ENCODE measurements at places on chromosomes 7 and 10.

DNA sequence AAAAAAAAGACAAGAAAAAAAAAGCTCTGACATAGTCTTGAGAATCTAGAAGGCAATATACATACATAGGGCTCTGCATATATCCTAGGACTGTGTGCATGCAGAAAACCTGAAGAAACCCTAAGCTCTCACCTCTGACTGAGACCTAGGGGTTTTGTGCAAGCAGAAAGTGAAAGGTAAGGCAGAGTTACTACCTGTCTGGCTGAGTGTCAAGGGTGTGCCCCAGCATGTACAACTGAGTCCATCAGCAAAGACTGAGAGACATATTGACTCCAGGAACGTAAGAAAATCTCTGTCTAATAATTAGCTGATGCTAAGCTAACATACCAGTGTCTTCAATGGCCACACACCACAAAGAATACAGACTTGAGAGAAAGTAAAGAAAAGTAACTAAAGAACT, 16.3 kb upstream of the HNRNPH3 start:
- DNase-seq: no peak

- DNase-seq: peak; percentile 67
Measured at GRCh38 chr7:6252748-6253147, 19.7 kb downstream of the CYTH3 start.

- DNase-seq: no peak
Measured at GRCh38 chr7:99615989-99616358, 772 bp upstream of the ZSCAN25 start.

DNA sequence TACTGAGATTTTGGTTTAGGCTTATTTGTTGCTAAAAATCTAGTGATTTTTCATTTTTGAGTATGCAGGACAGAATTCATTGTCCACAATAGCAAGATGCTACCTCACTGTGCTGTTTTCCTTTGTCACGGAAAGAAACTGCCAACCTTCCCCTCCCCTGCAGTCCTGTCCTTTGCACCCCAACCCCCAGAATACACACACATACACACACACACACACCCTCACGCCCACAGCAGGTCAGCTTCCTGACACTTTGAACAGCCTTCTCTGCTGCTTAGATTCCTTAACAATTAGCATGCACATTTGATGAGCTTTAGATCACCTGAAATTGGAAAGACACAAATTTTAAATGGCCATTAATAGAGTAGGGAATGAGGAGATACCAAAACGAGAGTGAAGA, 32.1 kb downstream of the ARMC3 start:
- no peak for DNase-seq

GRCh38 chr7:20302891-20303290, 27.8 kb upstream of the ITGB8 start:
- DNase-seq: no peak

- DNase-seq: peak; percentile 56
Measured at GRCh38 chr10:78255214-78255613, 221.6 kb downstream of the RPS24 start.

- DNase-seq: no peak
Measured at GRCh38 chr10:93198401-93199131, 124.9 kb downstream of the CYP26A1 start.

DNA sequence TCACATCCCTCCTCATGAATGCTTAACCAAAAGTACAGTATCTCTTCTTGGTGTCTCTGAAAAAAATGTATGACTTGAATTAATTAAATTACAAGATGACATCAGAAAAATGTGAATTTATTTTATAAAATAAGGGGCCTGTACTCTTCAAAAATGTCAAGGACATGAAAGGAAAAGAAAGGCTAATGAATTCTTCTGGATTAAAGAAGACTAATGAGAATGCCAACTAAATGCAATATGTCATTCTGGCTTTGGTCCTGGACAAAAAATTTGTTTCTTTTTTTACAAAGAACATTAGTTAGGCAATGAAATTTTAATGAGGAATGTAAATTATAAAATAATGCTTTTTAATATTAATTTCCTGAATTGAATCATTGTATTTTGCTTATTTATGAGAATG, 1125.7 kb downstream of the DNAJB9 start:
- no peak for DNase-seq

DNA sequence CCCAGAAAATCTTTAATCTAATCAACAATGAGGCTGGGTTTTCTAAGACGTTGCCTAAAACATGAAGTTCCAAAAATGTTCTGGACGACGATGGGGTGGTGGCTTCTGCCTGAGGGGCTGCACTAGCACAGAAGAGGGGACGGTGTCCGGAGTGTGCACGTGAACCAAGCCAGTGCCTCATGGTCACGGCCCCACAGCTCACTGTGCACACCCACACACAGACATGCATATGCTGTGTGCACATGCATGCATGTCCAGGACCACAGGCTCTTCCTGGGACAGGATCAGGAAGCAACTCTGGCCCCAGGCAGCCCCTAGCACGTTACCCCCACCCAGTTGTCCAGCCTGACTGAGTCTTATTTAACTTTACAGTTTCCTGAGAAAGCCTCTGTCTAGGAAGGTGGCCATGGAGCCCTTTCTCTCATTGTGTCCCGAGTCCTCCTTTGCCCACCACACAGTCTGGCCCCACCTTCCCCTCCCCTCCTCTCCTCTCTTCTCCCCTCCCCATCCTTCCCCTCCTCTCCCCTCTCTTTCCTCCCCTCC, 100.8 kb downstream of the DNAJB6 start:
- DNase-seq: no peak

DNA sequence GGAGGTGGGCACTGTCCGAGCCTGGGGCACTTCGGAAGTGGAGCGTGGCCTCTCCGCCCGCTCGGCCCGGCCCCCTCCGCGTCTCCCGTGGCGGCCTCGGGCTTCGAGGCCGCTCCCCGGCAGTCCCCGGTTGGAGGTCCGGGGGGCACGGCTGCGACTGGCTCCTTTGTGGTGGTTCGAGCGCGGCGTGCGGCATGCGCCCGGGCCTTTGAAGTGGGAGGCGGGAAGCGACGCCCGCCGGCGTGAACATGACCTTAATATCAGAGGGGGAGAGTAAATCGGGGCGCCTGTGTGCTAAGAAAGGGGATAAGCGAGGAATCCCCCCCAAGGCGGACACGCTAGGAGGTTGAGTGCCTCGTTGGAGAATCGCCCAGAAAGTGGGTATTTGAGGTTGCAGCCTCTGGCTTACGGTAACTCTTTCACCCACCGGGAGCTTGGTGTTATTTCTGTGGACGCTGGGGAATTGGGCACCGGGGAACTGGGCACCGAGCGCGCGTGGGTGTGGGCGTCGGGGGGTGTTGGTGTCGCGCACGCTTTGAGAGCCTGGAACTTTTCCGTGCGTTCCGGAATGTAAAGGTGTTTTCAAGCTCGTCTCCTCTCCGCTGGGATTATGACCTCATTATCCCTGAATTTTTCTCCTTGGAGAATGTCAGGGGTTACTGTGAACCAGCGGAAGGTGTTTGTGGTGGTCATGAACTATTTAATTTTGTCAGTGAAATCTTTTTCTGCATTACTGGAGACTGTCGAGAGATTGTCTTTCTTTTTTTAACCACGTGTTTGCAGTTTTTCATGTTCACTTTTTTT, 660 bp downstream of the SUV39H2 start:
- DNase-seq: peak; percentile 20

DNA sequence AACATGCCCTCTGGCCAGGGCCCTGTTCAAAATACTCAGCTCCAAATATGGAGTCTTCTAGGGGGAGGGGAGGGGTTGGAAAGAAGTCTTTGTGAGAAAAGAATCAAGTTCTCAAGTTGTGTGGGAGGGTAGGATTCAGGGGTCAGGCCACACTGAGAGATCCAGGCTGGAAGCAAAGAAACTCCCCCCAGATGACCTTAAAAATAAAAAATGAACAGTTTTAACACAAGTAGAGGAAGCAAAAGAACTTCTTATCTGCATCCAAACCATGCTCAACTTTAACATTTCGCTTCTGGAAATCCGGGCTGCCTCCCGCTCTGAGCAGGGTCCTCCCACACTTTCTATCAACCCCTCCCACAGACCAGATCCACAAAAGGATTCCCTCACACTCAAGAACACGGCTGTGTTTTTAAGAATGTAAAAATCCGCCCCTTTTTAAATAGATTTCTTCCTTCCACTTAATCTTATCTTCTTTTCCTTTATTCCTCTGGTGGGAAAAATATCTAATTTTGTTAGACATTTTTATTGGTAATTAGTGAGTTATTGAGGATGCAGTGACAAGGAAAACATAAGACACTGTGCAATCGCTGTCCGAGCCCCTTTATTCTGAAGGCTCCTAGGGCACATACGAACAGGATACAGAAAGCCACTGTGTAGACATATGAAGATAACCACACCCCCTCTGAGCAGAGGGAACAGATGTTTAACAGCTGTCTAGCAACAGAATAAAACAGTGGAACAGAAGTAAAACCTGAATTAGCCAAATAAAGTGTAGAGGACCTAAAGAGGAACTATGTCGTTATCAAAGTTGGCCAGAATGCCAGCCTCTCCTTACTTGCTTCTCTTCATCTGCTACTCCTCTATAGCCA, 43.8 kb downstream of the CYTH3 start:
- peak; percentile 37 for DNase-seq

DNA sequence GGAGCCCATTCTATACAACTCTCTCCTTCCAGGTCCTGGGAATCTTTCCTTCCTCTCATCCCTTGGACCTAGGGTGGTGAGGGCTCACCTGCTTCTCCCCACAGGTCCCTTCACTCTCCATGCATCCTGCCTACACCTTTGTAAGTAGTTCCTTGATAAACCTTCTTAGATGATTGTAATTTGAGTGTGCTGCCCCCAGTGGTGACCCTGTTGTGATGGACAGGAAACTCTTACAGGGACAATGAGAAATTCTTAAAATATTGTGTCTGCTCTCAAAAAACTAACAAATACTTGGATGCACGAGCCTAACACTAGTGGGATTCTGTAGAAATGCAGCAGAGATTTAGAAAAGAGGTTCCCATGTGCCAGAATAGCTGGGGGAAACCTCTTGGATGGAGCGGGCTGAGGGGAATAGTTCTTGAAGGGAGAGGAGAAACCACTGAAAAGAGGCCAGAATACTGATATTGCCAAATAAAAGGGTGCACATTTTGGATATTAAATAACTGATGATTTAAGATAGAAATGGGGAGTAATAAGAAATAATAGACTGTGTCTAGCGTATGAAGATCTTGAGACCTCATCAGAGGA, 6.7 kb upstream of the PAXIP1 start:
- DNase-seq: no peak

DNA sequence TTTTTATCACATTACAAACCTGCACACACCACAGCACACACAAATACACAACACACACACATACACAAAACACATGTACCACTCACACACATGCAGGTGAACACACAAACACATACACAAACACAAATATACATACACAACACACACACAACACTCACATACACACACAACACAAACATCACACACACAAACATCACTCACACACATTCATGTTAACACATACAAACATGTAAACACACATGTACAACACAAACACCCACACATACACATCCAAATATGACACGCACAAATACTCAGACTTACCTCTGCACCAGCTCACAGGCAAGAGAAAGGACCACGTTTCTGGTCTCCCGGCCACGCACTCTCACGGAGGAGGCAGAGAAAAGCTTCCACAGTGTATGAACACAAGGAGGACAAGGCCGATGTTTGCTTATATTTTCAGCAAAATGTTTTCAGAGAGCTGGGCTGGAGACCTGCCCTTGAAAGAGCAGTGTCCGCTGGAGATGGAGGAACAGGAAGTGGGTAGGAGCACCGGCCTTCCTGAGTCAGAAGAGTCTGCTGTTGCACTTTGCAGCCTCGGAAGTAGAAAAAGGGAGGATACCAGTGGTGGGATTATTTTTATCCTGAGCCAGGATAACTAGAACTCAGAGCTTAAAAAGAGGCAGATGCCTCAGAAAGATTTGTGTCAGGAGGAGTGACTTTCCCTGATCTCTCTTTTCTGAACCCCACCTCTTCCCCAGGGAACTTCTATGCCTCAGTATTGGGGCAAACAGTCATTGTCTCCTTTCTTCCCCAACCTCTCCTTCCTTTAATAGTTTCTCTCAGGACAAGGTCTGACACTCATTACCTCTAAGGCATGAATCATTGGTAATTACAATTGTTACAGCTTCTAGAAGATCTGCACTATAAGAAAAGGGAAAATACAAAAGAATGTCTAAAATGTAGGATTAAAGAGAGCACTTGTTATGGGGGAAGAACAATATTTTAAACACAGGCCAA, at the start of gene GIMAP6:
GIMAP6 (minus strand) TSS at position 520 of the 999 bp plus-strand sequence. CDS start 2,243 bp downstream, outside the sequence.
- no peak for DNase-seq

GRCh38 chr7:155669717-155670505, 25.4 kb downstream of the RBM33 start:
- DNase-seq: peak; percentile 61

DNA sequence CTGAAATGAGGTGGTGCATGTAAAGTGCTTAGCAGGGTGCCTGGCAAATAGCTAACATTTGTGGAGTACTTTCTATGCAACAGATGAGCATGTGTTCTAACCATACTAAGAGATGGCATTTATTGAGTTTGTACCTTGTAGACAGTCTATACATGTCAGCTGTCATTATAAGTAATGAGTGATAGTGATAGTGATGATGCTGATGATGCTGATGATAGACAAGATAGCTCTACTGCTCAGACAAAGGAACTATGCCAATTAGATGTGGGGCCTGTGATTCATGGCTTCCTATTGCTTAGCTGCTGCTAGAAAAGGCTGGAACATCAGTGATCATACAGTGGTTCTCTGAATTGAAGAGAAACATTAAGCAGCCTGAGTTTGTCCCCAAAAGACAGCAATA, 585.8 kb downstream of the KCNMA1 start:
- DNase-seq: peak; percentile 14

DNA sequence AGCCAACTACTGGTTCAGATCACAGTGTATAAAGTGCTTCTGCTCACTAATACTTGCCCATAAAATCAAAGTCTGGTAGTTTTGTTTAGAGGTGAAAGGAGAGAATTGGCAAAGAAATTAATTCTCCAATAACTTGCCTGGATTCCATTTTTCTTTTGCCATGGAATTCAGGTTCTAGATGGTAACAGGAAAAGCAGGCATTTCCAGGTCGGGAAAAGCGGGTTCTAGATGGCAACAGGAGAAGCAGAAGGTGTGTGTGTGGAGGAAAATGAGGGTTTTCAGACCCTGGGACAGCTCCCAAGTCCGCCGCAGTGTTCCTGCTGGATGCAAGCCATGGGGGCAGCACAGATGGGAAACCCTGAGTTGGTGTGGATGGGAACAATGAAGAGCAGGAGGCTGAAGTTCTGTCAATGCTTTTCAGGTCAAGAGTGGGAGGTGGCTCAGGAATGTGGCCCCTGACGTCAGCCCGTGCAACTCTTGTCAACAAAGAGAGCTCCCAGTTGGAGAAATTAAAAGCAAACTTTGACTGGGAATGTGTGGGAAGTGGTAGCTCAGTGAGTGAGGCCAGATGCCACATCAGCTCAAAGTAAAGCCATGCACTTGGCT, 696.7 kb downstream of the LRMDA start:
- peak; percentile 47 for DNase-seq

Measured in fibroblast of skin of right biceps (primary cell).